Activated T-helper 17 cell treated with anti-CD3 and anti-CD28 coated beads, Interleukin-2, amount 50 U/mL, for 72 hours (primary cell): ENCODE measurements at places on chromosomes 13 and 19. TPM values are rescaled to one million over a fixed set of nuclear protein-coding genes. Genes with fewer than 3 reads are reported as not detected.

DNA sequence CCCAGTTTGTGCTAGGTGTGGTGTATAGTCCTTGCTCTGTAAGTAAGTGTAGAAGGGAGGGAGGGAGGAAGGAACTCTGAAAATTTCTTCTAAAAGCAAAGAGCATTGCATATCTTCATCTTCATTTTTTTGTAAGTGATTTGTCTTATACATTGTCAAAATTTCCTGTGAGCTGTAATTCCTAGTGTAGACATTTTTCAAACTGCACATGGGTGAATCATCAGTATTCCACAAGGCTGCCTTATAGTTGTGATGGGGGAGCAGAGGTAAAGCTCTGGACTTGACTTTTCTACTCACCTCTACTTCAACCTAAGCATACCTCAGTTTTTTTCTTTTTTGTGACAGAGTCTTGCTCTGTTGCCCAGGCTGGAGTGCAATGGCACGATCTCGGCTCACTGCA is 86.9 kb downstream of the CDK8 start:
- no peak for ATAC-seq

- no peak for ATAC-seq
Observed at GRCh38 chr13:32419862-32420261, 8.1 kb downstream of the N4BP2L1 start.

GRCh38 chr19:14150041-14150769 is 13.8 kb upstream of the ASF1B start:
- ATAC-seq: peak; percentile 33

DNA sequence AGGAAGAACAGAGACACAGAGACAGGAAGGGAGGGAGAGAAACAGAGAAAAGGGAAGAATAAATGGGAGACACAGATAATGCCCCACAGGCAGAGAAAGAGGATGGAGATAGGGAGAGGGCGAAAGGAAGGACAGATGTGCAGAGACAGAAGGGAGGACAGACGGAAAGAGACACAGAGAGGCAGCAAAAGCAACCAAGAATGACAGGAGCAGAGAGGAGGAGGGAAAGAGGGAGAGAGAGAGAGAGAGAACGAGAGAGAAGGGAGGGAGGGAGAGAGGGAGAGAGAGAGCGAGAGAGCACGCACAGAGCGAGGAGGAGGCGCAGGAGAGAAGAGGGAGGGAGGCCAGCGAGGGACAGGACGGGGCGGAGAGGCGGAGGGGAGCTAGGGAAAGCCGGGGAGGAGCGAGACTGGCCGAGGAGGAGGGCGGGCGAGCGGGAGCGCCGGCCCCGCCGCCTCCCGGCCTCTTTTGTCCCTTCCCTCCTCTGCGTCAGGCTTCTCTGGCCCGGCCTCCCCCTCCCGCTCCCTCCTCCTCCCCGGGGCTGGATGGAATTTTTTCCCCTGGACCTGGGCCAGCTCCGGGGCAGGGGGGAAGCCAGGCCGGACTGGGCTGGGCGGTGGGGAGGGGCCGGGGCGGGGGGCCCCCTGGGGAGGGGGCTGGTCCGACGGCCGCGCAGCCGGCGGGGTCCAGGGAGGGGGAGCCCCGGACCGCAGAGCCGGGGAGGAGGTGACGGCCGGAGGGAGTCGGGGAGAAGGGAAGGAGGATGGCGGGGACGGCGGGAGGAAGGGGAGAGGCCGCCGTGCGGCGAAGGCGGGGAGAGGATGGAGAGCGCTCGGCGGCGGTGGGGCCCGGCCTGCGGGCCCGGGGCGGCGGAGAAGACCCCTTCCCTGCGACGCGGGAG is 4.2 kb upstream of the SPACA6 start:
- peak; percentile 68 for ATAC-seq

DNA sequence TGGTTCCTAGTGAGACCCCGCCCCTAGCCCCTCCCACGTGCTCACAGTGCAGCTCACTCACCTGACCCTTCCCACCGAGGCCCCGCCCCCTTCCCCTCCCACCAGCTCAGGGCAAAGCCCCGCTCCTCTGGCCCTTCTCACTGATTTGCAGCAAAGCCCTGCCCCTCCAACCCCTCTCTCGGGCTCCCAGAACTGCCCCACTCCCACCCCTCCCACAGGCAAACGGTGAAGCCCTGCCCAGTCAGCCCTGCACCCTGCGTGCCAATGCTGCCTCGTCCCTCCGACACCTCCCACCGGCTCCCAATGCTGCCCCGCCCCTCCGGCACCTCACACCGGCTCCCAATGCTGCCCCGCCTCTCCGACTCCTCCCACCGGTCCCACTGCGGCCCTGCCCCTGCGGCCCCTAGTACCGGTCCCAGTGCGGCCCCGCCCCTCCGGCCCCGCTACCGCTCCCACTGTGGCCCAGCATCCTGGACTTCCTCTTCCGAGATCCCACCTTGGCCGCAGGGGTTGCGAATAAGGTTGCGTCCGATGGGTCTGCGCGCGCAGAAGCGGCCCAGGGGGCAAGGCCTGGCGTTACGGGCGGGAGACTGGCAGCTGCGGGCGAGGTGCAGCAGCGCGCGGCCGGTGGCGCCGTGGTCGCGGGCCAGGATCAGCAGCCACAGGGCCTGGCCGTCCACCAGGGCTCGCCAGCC is 834 bp downstream of the FBXO27 start:
- ATAC-seq: peak; percentile 97

DNA sequence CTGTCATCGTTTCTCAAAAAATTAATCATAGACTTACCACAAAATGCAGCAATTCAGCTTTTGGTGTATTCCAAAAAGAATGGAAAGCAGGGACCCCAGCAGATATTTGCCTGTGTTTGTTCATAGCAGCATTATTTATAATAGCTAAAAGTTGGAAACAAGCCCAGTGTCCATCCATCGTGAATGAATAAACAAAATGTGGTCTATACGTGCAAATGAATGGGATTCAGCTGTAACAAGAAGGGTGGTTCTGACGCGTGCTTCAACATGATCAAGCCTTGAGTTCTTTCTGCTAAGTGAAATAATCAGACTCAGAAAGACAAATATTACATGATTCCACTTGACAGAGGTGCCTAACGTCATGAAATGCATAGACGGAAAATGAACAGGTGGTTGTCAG is 36.4 kb downstream of the PSG11 start:
- no peak for ATAC-seq

Gene ZNF835
- total RNA-seq: 2.5 TPM

Gene TFDP1
- total RNA-seq: 188 TPM
